Activated CD8-positive, alpha-beta memory T cell treated with anti-CD3 and anti-CD28 coated beads for 48 hours (primary cell): ENCODE measurements at places on chromosomes 4 and X.

DNA sequence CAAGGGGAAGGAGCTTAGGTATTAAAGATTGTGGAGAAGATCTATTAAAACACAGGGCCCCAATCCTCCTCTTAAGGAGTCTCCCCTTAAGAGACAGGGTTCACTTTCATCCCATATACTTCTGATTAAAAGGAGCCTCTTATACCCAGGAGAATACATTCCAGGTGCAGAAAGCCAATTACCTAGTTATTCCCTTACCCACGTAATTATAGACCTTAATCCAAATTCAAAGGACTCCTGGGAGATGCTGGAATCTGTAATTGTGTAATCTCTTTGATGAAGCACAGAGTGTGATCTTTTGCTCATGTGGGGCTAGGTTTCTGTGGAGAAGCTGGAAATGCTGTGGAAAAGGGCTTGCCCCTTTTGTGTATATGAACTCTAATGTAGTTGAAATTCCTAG lies 1.4 kb upstream of the SEC24B start:
- DNase-seq = no peak

DNA sequence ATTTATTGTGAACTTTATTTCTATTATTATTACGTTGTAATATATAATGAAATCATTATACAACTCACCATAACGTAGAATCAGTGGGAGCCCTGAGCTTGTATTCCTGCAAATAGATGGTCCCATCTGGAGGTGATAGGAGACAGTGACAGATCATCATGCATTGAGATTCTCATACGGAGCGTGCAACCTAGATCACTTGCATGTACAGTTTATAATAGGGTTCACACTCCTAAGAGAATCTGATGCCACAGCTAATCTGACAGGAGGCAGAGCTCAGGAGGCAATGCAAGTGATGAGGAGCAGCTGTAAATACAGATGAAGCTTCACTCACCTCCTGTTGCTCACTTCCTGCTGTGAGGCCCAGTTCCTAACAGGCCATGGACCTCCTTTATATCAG lies 2170.2 kb downstream of the PCDH7 start:
- DNase-seq = no peak

GRCh38 chr4:153765894-153766293 lies 6.1 kb upstream of the RNF175 start:
- DNase-seq = no peak

- no peak for DNase-seq
Observed at GRCh38 chrX:15860921-15861320, 6.3 kb upstream of the AP1S2 start.

- DNase-seq = no peak
Observed at GRCh38 chr4:182809417-182810102, 107.6 kb downstream of the DCTD start.

GRCh38 chr4:7612311-7612897 lies 177.7 kb upstream of the PSAPL1 start:
- no peak for DNase-seq

DNA sequence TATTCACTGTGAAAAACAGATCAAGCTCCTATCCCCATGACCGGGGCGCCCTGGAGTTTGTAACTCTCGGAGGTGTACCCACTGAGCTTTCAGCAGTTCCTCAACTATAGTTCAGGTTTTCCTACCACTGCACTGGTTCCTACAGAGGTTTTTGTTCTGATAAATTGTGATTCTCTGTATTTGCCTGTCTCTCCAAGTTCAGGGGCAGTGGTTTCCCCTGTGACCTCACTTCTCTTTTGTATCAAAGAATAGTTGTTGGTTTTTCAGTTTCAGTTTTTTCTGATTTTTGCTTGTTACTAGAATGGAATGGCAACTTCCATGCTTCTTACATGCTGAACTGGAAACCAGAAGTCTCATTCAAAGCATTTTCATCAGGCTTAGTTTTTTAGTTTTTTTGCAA lies 56.8 kb upstream of the PLS3 start:
- no peak for DNase-seq

- DNase-seq = no peak
Observed at GRCh38 chr4:171846232-171846631, 33.0 kb downstream of the GALNTL6 start.

GRCh38 chr4:87087015-87087414 lies 133.4 kb downstream of the KLHL8 start:
- no peak for DNase-seq

DNA sequence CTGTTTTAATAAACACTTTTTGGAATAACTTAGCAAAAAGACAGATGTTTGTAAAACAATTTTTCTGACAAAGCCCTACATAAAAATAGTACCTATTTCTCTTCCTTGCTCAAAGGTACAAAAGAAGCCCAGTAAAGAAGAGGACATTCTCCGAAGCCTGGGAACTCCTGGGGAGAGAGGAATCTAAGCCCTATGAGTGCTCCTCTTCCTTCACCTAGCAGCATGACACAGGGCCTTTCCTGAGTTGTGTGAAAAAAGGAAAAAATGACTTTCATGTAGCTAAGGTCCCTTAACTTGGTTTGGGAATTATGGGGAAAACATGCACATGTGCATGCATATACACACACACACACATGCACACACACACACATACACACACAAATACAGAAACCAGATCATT lies 586.9 kb downstream of the TMA16 start:
- DNase-seq = no peak

DNA sequence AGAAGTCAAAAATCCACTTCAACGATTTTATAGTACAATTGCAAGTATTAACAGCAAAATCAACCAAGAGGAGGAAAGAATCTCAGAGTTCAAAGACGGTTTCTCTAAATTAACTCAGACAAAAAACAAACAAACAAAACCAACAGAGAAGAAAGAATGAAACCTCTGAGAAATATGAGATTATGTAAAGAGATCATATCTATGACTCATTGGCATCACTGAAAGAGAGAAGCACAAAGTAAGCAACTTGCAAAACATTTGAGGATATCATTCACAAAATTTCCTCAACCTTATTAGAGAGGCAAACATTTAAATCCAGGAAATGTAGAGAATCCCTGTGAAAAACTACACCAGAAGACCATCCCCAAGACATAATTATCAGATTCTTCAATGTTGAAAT lies 370.4 kb downstream of the INPP4B start:
- no peak for DNase-seq

- no peak for DNase-seq
Observed at GRCh38 chr4:63348735-63349673, 1060.2 kb downstream of the TECRL start.

DNA sequence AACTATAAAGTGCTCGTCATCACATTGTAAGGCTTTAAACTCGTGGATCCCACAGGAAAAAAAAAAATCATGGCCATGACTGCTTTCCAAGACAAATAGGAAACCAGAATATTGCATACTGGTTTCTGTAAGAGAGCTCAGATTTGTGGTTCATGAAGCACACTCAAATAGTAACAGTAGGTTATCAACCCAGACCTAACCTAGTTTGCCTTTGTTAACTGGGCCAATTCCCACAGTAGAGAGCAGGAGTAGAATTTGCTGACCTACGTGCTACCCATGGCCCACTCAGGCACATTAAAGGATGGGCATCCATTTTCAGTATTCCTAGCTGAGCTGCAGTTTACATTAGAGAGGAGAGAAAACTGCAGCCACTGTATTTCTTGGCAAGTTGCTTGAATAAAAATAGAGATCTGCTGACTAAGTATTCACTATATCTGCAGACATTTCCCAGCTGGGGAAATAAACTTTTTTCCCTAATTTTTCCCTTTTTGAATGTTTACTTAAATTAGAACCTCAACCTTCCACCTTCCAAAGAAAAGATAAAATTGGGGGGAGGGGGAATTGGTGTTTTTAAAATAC lies 218.5 kb downstream of the SPANXN3 start:
- DNase-seq = no peak

DNA sequence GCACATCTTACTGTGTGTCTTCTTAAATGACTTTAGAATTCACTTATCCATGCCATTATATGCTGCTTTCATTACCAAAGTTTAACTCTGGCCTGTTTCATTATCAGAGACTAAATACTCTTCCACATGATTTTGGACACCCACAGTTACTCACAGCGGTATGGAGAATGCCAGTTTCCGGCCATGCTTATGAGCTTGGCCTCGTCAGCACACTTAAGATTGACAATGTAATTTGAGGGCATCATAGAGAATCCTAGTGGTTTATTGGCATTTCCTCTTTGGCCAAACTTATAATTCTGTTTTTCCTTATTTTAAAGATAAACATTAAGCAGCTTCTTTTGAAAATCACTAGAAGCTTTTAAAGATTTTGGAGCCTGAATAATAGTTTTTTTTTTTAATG lies 104.5 kb downstream of the IRF2 start:
- no peak for DNase-seq

- no peak for DNase-seq
Observed at GRCh38 chr4:38993683-38994082, 38.5 kb downstream of the TMEM156 start.

- DNase-seq = no peak
Observed at GRCh38 chrX:22164770-22165388, 107.8 kb upstream of the CBLL2 start.

- no peak for DNase-seq
Observed at GRCh38 chrX:119828446-119828845, 24.3 kb downstream of the UPF3B start.

- DNase-seq = no peak
Observed at GRCh38 chr4:6532658-6533057, 42.3 kb upstream of the MAN2B2 start.

DNA sequence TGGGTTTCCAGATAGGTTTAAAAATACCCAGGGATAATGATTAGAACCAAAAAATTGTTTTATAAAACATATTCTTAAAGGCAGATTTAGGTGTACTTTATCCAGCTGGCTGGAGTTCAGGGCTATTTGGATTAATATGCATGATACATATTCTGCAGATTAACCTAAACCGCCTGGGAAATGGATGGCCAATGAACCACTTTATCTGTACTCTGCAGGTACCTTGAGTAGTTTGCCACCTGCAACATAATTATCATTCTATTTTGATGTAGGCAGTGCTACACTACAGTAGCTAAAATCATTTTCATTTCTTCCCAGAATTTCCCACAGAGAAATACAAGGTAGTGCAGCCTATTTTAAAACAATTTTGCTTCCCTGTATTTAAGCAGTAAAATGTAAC lies 683.2 kb upstream of the GNPDA2 start:
- DNase-seq = no peak

DNA sequence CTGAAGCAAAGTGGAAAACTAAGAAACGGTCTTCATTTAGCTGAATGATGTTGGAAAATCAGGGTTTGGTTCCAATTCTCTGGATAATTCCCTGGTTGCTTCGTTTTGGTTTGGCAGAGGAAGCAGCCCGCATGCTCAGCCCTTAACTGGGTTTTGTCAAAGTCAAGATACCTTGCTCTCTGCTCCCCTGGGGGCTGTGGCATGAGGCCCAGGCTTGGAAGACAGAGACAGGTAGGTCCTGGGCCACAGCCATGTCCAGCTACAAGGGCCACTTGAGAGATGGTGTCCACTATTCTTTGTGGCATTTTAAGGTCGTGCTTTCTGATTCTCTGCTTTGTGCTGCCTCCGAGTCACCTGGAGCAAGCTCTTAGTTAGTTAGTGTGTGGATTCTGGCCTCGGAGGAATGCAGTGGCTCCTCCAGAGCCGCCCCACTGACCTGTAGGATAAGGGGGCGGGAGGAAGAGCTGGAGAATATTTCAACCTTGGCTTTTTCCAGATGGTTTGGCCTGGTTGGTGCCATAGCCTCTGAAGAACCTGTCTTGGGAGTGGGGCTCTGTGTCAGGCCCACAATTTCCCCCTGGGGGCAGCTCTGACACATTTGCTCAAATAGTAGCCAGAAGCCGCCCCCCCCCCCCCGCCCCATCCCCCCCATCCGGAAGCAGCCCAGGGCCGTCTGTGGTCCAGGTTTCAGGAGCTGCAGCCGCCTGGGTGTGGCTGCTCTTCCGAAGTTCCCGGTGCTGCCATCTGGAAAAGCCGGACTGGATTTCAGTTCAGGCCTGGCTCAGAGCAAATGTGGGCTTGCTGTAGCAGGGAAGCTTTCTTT lies 147.1 kb downstream of the NHS start:
- DNase-seq = no peak

- DNase-seq = no peak
Observed at GRCh38 chr4:71472946-71473345, 134.1 kb downstream of the SLC4A4 start.

DNA sequence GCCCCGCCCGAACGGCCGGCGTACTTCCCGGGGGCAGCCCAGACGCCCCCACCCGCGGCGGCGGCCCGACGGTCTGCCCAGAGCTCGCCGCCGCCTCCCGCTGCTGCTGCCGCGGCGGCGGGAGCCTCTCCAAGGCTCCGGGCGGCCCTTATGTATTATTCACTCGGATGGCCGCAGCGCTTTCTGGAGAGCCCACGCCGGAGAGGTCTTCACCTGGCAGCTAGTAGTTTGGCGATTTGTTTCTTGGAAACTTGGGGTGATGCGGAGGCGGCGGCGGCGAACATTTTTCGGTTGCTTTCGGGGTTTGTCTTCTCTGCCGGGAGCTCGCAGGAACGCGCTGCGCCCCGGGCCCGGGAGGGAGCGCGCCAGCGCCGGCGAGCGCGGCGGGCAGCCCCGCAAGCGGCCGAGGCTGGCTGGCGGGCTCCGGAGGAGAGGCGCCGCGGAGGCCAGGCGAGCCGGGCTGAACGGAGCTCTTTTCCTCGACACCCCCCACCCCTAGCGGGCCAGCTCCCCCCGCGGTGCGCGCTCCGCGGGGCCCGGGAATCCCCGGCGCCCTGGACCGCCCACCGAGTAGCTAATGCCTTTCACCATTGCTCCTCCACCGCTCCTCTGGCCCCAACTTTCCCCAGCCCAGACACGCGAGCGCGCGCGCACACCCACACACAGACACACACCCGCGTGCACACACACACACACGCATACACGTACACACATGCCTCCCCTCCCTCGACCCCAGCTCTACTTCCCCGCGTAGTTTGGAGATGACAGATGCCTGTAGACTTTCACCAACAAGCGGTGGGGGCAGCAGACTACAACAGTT lies 113.5 kb downstream of the DHX15 start:
- no peak for DNase-seq

DNA sequence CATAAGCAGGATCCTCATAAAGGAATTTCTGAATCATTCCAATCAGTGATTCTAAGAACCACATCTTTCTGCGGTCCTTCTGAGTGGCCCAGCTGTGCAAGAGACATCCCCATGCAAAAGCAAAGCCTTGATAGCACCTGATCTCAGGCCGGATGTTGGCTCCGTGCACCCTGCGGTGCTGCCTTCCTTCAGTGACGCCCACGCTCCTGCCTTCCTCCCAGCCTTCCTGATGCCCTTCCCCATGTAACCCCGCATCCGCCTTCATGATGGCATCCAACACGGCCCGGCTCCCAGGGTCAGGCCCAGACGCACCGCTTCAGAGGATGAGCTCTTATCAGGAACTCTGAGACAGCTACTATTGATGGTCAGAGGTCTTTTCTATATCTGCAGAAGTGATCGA lies 20.4 kb upstream of the CYP4V2 start:
- DNase-seq = no peak

DNA sequence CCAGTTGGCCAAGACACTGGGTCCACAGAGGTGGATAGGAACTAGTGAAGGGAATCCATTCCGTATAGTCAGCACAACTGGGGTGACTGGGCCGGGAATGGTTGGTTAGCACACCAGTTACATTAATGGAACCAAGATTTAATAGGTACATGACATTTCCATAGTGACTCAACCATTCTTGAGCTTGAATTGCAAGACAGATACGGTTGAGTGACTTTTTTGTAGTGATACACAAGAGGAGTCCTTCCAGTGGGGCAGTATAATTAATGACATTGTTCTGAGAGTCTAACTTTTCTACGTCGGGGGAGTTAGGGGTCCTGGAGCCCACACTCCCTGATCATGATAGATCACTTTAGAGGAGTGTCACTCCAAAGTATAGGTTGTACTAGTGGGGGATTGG lies 211.6 kb upstream of the CXCL13 start:
- DNase-seq = no peak
